ENCODE measurements at places on chromosomes 16 and 17.
A peak's percentile ranks its signal among the peaks of the same experiment; 100 is the strongest.

DNA sequence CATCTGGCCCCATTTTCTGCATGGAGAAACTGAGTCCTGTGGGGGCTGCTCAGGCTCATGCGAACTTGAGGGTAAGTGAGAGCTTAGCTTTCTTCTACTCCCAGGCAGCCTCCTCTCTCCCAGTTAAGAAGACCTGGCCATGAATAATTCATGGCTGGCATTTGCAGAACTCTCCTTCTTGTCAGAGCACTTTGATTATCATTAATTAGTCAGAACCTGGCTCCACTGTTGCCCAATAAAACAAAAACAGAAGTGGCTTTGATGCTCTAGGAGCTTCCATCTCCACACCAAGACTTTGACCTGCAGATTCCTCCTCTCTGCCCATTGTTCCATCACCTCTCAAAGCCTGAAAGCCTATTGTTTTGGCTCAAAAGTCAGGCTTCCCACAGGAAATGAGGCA is 45.5 kb upstream of the CDH3 start:
- no peak for DNase-seq

GRCh38 chr16:89345642-89346150 is 128.2 kb downstream of the ZNF778 start:
- DNase-seq: no peak

- no peak for DNase-seq
Measured at GRCh38 chr16:67644038-67644437, 906 bp upstream of the CARMIL2 start.

- no peak for DNase-seq
Measured at GRCh38 chr17:8708025-8708461, 36.6 kb downstream of the CCDC42 start.

DNA sequence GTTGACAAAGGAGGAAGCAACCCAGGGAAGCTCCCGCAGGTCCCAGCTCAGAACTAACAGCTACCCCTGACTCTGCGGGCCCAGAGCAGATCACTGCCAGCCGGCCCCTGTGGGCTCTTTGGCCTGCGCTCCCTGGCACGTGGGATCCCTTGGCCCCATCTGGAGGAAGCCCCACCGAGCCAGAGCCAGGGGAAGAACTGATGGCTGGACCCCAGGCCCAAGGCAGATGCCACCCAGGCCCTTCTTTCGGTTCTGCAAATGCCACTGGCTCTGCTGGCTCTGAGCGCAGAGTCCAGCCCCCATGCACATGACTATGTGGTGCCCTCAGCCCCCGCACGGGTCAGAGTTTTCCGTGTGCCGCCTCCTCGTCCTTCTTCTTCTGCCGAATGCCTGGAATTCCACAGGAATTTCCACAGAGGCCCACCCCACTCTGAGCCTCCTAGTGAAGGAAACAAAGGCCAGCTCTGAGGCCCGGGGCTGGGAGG is 35.8 kb upstream of the SNN start:
- DNase-seq: no peak

GRCh38 chr17:49915670-49916069 is 53.3 kb upstream of the DLX4 start:
- no peak for DNase-seq

GRCh38 chr16:23029733-23030420 is 119.4 kb downstream of the USP31 start:
- no peak for DNase-seq

DNA sequence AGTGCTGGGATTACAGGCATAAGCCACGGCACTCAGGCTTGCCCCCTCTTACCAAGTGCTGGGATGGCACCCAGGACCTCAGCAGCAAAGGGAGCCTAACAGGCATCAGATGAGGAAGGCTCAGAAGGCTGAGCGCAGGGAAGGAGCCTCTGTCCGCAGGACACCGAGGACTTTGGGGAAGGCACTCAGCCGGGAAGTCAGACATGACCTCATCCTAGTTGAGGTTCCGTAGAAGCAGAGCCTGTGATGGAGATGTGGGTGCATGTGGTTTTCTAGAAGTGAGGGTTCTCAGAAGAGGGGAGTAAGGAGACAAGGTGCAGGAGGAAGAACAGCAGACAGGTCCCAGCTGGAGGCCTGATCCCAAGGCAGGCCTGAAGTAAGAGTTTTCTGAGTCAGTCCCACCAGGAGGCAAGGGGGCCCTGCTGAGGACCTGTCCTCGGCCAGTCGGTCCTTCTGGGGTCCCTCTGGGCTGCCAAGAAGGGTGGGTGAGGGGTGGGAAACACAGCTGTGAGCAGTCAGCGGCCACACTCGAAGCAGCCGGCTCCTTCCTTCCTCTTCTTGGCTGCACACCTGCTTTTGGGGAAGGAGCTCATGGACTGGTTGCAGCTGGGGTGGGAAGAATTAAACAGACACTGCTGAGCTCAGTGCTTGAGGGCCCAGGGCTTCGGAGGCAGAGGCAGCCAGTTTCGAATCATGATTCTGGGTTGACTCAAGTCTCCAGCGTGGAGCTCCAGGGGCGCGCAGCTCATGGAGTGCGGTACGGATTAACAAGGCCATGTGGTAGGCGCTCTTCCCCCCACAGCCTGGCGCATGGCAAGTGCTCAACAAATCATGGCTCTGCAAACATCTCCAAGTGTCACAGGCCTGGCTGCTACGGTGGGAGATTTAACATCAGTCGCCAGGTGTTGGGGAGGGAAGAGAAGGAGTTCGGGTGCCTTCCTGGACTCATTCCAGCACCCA is 38.9 kb upstream of the SNN start:
- no peak for DNase-seq

DNA sequence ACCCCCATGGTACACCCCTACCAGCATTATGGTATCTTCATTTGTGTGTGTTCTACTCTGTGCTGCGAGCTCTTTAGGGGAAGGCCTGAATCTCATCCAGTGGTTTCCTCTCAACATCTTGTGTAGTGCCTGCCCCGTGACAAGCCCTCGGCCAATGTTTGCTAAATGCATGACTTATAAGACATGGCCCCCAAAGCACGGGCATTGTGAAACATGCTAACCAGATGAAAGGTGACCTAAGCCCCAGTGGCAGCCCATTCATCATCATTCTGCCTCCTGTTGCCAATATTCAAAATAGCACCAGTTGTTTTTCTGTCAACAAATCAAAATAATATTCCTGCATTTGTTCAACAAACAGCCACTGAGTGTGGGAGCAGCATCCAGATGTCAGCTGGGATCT is 108.8 kb upstream of the HSBP1 start:
- no peak for DNase-seq

- no peak for DNase-seq
Measured at GRCh38 chr16:69890892-69891282, 60.2 kb upstream of the CLEC18A start.

DNA sequence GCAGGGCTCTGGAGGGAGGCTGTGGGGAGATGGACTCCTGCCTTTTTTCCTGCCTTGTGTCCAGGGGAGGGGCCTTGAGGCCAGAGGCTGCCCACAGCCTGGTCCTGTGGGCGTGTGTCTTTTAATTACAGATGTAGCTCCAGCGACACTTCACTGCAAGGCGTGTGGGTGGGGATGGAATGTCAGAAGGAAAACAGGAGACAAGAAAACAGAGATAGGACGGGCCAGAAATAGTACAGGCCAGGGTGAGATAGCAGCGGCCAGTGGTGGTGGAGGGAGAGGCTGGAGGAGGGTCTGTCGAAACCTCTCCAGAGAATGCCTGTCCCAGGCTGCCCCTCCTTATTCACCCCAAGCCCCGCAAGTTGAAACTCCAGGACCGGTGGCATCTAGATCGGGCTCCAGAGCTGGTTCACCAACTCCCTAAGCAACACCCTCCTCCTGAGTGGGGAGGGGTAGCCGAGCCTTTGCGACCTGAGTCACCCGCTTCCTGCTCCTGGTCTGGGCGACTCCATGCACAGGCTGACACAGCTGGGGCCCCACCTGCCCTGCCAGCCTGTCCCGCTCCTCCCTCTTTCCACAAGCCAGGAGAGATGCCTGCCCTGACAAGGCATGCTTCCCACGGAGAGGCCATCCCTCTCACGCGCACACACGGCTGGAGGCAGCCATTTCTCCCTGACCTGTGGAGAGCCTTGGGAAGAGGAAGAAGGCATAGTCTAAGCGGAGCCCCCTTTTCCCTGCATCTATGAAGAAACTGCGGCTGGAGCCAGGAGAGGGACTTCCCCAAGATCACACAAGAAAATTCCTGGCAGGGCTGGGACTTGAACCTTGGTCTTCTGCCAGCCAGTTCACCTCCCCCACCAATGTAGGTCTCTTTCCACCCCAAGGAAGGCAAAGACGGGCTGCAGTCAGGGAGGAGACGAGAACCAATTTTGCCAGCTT is 6.6 kb upstream of the JUP start:
- DNase-seq: no peak

- no peak for DNase-seq
Measured at GRCh38 chr17:50499270-50499669, 9.0 kb upstream of the MYCBPAP start.

DNA sequence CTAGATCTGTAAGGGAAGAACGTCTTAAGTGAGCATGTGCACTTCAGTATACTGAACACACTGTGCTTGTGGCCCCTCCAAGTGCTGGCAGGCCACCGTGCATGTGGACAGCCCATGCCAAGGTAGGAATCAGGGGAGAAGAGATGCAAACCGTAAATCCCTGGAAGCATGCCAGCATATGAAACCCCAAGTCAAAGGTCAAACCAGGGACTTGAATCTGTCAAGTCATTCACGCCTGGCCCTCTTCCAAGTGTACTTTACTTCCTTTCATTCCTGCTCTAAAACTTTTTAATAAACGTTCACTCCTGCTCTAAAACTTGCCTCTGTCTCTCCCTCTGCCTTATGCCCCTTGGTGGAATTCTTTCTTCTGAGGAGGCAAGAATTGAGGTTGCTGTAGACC is 2.8 kb upstream of the ATXN2L start:
- DNase-seq: no peak

- no peak for DNase-seq
Measured at GRCh38 chr16:79805621-79806020, 205.1 kb upstream of the MAF start.

GRCh38 chr17:81295676-81296381 is 722 bp upstream of the SLC38A10 start:
- peak; percentile 41 for DNase-seq

- DNase-seq: no peak
Measured at GRCh38 chr17:4719684-4720221, 9.3 kb downstream of the ARRB2 start.

DNA sequence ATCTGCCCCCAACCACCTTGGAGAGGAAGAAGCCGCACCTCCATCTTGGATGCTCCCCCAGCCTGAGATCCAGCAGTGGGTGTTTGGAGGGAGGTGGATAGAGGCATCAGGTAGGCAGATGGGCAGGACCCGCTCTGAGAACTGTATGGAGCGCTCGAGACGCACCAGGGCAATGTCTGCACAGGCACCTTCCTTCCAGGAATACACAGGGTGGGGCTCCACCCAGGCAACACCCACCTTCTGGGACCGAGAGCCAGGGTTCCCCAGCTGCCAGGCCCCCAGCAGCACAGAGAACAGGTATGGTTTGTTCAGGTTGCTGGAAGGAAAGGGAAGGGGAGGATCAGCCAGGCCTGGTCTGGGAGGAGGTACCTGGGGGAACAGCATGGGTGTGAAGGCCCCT is 2.4 kb downstream of the PRSS22 start:
- no peak for DNase-seq

GRCh38 chr16:69930117-69930776 is 20.9 kb upstream of the CLEC18A start:
- peak; percentile 16 for DNase-seq

- no peak for DNase-seq
Measured at GRCh38 chr17:55166506-55166905, 98.3 kb upstream of the HLF start.

DNA sequence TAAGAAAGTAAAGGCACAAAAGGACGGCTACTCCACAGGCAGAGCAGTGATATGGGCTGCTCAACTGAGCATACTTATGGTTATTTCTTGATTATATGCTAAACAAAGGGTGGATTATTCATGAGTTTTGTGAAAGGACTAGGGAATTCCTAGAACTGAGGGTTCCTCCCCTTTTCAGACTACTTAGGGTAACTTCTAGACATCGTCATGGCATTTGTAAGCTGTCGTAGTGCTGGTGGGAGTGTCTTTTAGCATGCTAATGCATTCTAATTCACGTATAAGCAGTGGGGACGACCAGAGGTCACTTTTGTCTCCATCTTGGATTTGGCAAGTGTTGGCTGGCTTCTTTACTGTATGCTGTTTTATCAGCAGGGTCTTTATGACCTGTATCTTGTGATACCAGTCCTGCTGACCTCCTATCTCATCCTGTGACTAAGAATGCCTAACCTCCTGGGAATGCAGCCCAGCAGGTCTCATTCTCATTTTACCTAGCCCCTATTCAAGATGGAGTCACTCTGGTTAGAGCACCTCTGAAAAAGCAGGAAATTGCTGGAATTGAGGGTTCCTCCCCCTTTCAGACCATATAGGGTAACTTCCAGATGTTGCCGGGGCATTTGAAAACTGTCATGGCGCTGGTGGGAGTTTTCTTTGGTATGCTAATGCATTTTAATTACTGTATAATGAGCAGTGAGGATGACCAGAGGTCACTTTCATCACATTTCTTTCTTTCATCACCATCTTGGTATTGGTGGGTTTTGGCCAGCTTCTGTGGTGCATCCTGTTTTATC is 388.5 kb downstream of the XYLT1 start:
- no peak for DNase-seq

DNA sequence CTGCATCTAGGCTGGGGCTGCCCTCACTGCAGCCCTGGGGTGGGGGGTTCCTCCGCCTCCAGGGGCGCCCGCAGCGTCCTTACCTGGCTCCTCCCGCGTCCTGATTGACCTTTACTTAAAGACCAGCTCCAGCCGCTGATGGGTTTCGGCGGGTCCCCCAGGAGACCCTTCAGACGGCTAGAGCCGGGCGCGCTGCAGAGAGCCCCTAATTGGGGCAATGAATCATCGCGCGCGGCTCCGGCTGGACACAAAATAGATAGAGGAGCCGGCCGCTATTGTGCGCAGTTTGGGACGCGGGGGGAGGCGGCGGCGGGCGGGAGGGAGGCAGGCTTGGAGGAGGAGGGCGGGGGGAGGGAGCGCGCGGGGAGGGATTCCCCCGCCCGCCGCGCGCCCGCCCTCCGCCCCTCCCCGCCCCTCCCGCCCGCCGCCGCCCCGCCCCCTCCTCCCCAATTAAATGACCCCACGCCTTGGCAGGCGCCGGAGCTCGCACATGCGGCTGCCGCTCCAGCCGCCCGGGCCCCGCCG is 56.5 kb upstream of the CIBAR2 start:
- DNase-seq: no peak

Data from activated CD4-positive, alpha-beta T cell treated with anti-CD3 and anti-CD28 coated beads, Interleukin-2, amount 50 U/mL, for 4 hours (primary cell).